HTR-8/SVneo (cell line): ENCODE measurements at places on chromosomes 2 and 18.

- DNase-seq, result no peak
These were observed 280.4 kb downstream of the TDRD15 start for GRCh38 chr2:21404137-21404536.

- no peak for DNase-seq
These were observed 132.6 kb downstream of the C1D start for GRCh38 chr2:67930156-67930555.

DNA sequence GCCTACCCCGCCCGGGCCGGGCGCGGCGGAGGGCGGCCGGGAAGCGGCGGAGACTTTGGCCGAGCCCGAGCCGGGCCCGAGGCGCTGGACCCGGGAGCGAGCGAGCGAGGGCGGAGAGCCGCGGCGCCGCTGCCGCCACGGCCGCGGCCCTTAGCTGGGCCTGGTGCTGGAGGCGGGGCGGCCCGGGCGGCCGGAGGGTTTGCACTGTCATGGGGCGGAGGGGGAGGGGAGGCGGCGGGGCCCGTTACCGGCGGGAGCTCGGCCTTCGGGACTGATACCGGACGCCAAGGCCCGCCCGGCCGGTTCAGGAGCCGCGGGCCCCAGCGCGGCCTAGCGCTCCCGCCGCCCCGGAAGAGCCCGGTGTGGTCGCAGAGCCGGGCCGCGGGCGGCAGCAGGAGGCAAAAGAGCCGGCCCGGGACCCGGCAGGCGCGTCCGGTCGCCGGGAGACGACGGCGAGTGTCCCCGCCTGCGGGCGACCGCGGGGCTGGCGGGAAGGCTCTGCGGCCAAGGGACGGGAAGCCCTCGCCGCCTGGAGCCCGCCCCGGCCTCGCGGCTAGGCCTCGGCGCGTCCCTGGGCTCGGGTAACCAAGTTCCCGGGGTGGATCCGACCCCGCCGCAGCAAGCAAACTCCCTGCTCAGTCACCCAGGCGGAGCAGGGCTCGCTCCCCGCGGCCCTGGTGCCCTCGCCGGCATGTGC is 697 bp downstream of the KCMF1 start:
- no peak for DNase-seq

- DNase-seq, result peak; percentile 73
These were observed 85.2 kb upstream of the NDUFV2 start for GRCh38 chr18:9017167-9017904.

DNA sequence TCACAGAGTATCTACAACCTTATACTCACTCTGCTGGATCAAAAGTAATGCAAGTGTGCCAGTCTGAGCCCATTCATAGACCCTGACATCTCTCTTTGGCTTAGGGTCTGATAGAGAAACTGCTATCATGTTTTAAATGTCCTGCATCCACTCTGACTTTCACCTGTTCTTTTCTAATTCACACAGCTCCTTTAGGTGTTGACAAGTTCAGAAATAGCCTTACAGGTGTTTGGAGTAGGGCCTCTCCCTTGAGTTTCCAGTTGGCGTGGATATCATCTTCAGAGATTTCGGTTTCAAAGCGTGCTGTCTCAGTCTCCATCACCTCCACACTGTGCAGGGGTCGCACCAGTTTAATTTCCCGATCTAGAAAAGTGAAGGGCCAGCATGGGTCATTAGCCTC is 150.3 kb downstream of the PLEKHA3 start:
- DNase-seq, result no peak

GRCh38 chr2:191516260-191516659 is 161.7 kb upstream of the NABP1 start:
- DNase-seq, result no peak

GRCh38 chr2:159119652-159120257 is 151.3 kb downstream of the TANC1 start:
- DNase-seq, result no peak

DNA sequence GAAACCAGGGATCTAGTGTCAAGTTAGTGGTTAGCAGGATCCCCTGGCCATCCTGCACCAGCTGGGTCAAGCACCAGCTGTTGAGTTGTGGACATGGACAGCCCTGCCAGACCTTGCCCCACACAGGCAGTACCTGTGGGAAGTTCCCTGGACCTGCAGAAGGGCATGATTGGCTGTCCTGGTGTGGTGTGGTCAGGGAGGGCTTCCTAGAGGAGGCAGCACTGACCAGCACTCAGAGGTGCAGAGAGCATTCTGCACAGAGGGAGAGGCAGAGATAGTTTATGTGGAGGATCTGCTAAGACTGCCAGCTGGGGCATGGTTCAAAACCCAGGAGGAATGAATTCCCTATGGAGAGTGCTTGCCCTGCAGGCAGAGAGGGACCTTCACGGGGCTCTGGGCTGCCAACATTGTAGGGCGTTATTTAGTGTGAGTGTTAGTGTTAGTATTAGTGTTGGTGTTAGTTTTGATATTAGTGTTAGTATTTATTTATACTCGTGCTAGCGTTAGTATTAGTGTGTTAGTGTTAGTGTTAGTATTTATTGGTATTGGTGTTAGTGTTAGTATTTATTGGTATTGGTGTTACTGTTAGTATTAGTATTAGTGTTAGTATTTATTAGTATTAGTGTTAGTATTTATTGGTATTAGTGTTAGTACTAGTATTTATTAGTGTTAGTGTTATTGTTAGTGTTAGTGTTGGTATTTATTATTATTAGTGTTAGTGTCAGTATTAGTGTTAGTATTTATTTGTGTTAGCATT is 31.9 kb downstream of the TWIST2 start:
- DNase-seq, result no peak

GRCh38 chr18:24039671-24040070 is 25.1 kb downstream of the TTC39C start:
- DNase-seq, result no peak

DNA sequence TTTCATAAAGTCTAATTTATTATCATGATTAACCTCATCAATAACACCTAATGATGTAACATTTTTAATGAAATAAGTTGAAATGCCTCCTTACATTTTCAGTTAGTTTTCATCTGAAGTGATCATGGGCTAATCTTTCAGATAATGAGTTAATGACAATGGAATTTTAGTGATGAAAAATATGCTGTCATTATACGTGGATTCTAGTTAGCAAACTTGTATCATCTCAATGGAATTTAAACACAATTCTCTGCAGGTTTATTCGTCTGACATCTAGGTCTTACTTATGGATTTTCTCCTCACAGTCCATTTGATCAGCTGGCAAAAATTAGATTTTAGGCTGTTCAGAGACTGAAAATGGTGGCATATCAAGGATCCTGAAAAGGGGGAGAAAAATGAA is 885.0 kb downstream of the SLC4A3 start:
- peak; percentile 33 for DNase-seq

DNA sequence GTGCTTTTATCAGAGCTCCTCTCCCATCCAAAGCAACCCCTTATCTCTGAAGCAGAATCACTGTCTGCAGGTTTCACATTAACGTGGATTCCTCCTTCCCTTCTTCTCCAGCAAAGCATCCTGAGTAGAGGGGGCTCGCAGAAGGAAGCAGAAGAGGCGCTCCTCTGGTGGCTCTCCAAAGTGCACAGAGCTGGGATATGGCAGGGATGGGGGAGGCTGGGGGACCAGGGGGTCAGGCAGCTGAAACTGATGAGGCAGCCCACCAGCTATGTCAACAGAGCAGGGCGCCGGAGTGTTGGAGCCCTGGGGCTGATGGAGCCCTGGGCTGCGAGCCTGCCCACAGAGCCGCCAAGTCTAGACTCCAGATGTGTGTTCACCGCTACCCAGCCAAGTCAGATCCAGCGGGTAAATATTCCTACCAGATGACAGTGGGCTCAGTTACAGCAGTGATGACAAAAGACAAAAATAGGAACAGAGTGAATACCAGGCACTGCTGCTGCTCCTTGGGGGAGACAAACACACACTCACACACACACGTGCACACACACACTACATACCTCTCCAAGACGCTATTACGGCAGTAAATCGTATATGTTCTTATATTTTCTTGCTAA is 678.3 kb upstream of the ID2 start:
- no peak for DNase-seq

DNA sequence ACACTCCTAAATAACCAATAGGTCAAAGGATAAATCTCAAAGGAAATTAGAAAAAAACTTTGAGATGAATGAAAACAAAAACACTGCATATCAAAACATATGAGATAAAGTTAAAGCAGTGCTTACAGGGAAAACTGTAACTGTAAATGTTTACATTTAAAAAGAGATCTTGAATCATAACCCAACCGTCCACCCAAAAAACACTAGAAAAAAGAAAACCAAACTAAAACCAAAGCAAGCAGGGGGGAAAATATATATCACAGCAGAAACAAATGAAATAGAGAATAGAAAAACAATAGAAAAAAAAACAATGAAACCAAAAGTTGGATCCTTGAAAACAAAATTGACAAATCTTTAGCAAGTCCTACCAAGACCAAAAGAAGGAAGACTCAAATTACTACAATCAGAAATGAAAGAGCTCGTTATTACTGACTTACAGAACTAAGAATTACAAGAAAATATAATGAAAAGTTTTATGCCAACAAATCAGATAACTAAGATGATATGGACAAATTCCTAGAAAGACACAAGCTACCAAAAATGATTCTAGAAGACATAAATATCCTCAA is 65.6 kb downstream of the TLK1 start:
- DNase-seq, result no peak

DNA sequence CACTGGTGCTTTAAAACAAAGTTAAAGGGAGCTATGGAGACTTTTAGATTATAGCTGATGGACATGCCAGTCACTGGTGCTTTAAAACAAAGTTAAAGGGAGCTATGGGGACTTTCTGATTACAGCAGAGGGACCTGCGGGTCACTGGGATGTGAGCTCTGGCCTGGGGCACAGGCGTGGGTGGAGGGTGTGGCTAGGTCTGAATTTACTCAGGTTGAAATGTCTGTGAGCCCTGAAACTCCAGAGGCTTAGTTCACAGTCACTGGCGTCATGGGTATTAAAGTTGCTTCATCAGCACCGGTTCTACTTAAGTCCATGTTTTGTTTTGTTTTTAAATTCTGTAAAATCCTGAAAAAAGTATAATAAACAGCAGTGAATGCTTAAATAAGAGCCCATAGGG is 49.0 kb upstream of the TMEM18 start:
- no peak for DNase-seq

DNA sequence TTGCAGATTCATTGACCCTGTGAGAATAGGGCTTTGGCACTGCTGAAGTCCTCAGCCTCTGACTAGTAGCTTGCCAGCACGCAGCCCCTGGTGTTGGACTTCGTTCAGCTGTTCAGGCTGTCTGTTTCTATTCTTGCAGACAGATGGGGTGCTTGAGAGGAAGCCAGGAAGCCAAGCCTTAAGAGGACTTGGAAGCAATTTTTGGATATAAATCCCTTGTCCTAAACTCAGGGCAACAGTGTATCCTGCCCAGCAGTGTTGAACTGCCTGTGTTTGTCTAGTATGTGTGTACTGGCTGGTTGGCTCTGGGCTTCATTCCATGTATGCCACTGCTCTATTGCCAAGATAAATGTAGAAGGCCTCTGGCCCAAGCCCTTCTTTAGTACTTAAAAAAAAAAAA is 108.6 kb downstream of the COMMD1 start:
- no peak for DNase-seq

GRCh38 chr2:38892819-38893218 is 3.1 kb downstream of the ARHGEF33 start:
- DNase-seq, result no peak

- no peak for DNase-seq
These were observed 1.6 kb downstream of the SMAD7 start for GRCh38 chr18:48949050-48949605.

DNA sequence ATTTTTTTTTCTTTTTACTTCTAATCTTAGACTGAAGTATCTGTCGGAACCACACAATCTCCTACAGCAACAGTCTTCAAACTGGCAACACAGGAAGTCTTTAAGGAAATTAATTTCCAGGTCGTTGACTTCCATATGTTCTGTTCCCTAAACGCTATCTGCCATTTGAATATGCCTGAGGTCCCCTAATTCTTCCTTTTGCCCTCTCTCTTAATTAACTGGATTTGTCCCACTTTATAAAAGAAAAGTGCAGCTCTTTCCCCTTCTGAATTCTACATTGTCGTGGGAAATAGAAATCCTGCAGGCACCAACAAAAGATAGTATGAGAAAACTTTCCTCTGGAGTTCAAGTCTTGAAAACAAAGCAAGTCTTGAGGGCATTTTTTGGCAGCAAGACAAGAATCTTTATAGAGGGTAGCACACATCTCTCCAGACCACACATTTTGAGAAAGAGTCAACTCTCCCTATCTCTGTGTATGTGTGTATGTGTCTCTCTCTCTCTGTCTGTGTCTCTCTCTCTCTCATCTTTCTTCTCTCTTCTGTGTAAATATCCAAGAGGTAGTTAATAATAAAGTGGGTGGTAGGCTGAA is 879.8 kb downstream of the SOCS6 start:
- no peak for DNase-seq

DNA sequence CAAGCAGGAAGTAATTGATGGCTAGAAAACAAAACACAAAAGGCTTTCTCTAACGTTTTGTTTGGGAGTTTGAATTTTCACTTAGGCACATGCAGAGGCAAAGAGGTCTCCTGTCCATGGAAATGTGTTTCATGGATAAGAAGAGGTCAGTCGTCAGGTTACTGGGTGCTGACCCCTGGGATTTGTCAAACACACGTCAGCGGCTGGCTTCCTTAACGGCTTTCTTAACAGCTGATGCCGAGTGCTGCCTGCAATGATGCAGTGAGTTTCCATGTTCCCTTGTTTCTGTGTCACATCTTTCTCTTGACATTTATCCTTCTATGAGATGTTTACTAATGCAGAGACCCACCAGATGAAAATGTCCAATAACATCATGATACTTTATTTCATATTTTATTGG is 31.7 kb downstream of the GPR39 start:
- DNase-seq, result no peak

DNA sequence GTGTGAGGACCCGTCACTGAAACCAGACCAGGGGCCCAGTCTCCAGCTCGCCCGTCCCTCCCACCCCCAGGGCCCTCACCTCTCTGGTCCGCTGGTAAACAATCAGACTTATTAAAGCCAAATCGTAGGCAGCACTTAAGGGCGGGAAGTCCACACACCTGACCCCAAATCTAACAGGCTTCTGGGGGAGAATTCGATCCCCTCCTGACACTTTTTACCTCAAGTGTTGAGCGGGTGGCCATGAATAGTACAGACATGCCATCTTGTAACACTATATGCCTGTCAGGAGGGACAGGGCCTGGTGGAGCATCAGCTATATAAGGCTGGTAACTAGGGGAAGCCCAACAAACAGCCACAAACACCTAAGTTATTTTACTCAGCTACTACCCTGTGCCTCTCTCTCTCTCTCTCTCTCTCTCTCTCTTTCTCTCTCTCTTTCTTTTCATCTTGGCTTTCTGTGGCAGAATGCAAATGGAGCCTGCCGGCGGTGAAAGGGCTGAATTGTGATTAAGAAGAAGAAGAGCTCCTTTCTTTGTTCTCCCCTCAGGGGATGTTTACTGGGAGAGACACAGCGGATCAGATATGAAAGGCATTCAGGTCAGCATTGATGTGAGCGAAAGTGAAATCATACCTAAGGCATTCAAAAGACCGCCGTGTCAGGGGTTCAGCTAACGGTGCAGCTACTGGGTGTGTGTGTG is 9.5 kb downstream of the ZEB2 start:
- no peak for DNase-seq
